Activated T-cell treated with anti-CD3 and anti-CD28 coated beads, Interleukin-2, amount 50 U/mL, for 4 hours (primary cell): ENCODE measurements at places on chromosomes 7 and 10. TPM values are rescaled to one million over a fixed set of nuclear protein-coding genes. Genes with fewer than 3 reads are reported as not detected.

Gene PNLIP
- 1.5 TPM for total RNA-seq

Gene NANOS1
- 0.08 TPM for total RNA-seq

Gene FOXL3
- not detected for total RNA-seq

Gene RAB11FIP2
- total RNA-seq: 12.0 TPM

Gene SAMD9
- total RNA-seq: 1.8 TPM

Gene TACR2
- not detected for total RNA-seq

Gene AKR1C1
- 0.34 TPM for total RNA-seq

Gene DGKI
- total RNA-seq: 1.2 TPM

Gene RADIL
- total RNA-seq: 0.32 TPM

Gene FAM13C
- not detected for total RNA-seq

Gene NXPH1
- 0.08 TPM for total RNA-seq
